ENCODE measurements at places on chromosomes 11 and 22.

DNA sequence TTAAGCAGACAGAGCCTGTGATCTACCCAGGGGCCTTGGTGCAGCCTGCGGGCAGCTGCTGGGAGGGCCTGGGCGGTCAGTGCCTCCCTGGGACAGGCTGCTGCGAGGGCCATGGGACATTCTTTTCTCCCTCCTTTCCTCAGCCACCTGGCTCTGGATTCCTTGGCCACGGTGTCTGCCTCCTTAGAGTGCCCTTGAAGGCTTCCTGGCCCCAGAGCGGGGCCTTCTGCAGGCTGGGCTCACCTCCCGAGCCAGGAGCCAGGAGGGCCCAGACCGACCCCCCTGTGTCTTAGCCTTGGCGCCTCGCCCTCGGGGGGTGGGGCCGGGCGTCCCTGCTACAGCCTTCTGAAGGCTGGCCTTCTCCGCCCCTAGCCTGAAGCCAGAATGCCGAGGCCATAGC, 231.2 kb downstream of the TBC1D22A start:
- DNase-seq = no peak

DNA sequence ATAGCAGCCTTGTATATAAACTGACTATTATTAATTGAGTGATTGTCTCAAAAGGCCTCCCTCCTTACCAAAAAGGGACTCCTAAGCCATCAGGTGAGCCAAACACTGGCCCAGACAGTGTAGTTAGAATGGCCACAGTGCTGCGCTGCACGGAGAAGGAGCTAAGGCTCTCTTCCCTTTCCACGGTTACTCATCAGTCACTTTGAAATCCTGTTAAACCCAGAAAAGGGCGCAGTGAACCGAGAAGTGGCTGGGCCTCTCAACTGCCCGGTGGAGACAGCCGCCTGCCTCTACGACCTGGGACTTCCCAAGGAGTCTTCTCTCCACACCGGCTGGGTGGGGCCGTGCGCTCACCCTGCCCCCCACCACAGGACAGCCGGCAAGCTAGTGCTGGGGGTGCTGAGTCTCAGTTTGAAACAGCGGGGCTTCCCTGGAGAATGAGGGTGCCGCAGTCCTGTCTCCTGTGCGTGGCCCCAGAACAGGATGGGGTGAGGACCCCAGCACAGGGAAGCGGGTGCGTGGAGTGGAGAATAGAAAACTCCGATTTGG, 1.3 kb downstream of the MYH9 start:
- no peak for DNase-seq

DNA sequence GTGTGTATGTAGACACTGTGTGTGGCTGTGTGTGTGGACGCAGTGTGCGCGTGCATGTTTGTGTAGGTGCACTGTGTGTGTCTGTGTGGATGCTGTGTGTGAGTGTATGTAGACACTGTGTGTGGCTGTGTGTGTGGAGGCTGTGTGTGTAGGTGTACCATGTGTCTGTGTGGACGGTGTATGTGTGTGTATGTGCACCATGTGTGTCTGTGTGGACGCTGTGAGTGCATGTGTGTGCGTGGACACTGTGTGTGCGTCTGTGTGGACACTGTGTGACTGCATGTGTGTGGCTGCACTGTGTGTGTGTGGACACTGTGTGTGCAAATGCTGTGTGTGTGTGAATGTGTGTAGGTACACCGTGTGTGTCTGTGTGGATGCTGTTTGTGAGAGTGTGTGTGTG, 10.3 kb downstream of the TRPM5 start:
- no peak for DNase-seq

GRCh38 chr22:49203091-49203858, 624.4 kb downstream of the BRD1 start:
- no peak for DNase-seq

- DNase-seq = no peak
These were observed 33.5 kb upstream of the BAIAP2L2 start for GRCh38 chr22:38144025-38144405.

DNA sequence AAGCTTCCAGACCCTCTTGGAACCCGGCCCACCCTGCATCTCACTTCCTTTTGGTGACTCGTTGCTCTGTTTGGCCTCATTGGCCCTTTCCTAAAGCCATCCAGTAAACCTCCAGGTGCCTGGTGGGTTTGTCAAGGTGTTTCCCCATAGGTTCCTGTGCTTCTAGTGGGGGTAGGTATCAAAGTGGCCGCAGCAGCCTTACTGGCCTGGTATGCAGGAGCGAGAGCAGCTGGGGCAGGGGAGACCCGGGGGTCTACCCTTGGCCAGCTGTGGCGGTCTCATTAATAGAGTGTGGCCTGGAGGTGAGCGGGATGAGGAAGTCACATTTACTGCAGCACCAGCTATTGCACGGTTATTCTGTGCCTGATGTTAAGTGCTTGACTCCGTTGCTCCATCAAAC, 4.1 kb downstream of the APOA4 start:
- no peak for DNase-seq

- DNase-seq = no peak
These were observed 13.3 kb upstream of the CACNA1I start for GRCh38 chr22:39556970-39557841.

DNA sequence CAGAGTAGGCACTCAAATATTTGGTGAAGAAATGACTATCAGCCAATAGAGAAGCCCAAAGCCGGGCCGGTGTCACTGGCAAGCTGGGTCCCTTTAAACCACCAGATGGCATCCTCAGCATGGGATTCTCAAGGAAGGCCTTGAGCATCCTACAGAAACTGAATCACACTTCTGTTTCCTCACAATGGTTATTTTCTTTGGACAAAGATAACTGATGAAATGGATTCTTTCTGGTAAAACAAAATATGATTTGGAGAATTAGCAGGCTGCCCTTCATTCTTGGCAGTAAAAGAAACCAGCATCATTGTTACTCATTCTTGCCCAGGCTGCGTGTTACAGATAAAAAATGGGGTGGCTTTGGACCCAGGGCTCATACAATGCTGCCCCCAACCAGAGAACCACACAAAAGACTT, 30.3 kb upstream of the ASPHD2 start:
- no peak for DNase-seq

GRCh38 chr11:121721961-121722360, 269.2 kb upstream of the SORL1-AS1 start:
- no peak for DNase-seq

GRCh38 chr11:133403900-133404299, 128.4 kb downstream of the OPCML start:
- DNase-seq = no peak

GRCh38 chr11:123209591-123209990, 14.5 kb upstream of the CLMP start:
- DNase-seq = no peak

- DNase-seq = no peak
These were observed 2.5 kb downstream of the CNIH2 start for GRCh38 chr11:66280428-66280827.

GRCh38 chr22:17823226-17823625, 49.0 kb upstream of the BID start:
- no peak for DNase-seq

GRCh38 chr11:73315293-73316020, 7.4 kb downstream of the ARHGEF17 start:
- DNase-seq = no peak

- no peak for DNase-seq
These were observed 27.8 kb upstream of the PPARA start for GRCh38 chr22:46122511-46122971.

DNA sequence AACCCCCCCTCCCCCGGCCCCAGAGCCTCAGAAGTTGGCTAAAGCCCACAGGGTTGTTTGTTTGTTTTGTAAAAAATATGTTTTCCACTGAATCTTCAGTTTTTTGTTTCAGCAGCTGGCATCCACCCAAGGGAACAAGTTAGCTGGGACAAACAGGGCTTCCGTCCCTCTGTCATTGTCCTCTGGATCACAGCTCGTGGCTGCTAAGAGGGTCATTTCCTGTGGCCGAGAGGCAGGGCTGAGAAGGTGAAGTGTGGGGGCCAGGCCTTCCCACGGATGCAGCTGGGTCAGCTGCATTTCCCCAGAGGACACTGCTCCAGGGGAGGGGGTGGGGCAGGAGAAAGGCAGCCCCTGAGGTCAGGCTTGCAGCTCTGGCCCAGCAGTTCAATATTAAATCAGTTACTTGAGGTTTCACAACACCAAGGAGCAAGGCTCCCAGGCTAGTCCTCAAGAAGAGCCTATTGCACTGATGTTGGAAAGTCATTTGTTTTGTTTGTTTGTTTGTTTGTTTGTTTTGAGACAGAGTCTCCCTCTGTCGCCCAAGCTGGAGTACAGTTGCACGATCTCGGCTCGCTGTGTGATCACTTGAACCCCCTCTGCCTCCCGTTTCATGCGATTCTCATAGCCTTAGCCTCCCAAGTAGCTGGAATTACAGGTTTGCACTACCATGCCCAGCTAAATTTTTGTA, 34.4 kb upstream of the SMTN start:
- no peak for DNase-seq

DNA sequence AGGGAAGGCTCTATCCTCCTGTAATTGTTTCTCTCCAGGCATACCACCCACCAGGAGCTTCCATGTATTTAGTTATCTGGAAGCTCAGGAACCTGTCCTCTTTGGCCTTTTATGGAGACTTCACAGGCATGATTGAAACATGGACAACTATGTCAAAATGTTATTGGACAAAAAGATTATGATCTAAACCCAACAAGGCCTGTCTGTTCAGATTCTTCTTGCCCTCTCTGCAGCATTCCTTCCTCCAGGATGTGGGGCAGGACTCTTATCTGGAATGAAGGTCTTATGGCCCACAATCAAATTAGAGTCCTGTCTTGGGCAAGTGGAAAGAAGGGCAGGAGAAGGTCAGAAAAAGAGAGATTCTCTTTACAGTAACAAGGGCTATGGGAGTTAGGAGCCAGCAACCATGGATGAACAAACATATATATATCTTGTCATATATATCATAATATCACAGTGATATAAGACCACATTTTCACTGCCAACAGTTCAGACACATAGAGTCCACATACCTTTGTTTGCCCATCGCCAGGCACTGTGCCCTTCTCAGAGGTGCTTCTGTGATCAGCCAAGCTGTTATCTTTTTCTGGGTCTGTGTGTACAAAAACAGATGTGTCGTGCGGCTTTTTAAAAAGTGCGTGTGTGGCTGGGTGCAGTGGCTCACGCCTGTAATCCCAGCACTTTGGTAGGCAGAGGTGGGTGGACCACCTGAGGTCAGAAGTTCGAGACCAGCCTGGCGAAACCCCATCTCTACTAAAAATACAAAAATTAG, 42.5 kb upstream of the SUSD2 start:
- DNase-seq = no peak

DNA sequence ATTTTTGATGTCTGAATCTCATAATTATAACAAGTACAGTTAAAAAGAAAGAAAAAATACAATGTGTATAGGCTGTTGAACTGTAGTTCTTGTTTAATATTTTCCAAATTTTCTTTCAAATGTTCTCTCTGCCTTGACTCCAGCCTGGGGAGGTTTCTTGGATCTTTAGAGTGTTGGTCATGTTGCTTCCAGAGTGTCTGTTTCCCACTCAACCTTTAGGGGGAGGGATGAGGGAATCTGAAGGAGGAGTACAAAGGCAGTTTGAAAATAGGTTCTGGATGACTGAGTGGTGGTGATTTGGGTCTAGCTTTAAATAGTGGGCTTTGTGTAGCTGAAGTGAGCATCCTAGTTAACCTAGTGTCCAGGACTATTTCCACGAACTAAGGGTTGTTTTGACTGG, 2.0 kb downstream of the CTNND1 start:
- DNase-seq = no peak

DNA sequence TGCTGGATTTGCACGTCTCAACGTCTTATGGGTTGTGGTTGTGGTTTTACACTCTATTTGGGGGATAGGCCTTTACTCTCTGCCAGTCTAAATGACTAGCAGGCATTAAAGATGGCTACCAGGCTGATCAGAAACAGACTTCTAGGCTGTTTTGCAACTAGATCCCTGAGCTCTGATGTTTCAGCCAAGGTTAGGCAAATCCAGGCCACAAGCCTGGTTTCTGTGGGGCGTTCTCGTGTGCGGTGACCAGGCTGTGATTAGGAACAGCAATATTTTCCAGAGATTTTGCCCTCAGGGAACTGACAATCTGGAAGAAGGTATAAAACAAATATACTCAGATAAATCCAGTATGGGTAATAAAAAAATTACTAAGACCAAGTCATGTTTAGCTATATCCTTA, 502.4 kb downstream of the INSC start:
- DNase-seq = no peak

- no peak for DNase-seq
These were observed 37.7 kb upstream of the CD44 start for GRCh38 chr11:35101223-35101622.

GRCh38 chr11:91312541-91312940, 912.1 kb upstream of the FAT3 start:
- no peak for DNase-seq
